ENCODE measurements at places on chromosomes 12 and 14. TPM values are rescaled to one million over a fixed set of nuclear protein-coding genes. Genes with fewer than 3 reads are reported as not detected.

DNA sequence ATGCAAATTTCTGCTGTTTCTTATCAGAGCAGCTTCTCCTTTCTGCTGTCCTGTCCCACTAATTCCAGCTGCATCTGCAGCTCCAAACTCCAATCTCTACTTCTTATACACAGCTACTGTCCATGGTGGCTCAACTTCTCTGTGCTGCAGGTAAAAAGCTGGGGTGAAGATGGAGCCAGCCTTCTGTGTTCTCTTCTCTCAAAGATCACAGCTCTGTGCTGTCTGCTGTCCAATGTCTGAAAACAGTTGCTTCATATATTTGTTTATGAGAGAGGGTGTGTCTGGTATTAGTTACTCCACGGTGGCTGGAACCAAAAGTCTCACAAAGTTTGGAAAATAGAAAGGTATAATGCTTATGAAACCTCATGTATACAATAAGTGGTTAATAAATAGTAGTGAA lies 445.8 kb upstream of the TBX3 start:
- no peaks in the 10 kb centered on the region for H3K36me3 ChIP-seq
- DNase-seq = no peak
- H3K27me3 ChIP-seq = no peaks in the 10 kb centered on the region

SOX5 gene
- 17.9 TPM for total RNA-seq

ADCY6 gene
- total RNA-seq = 10.6 TPM

- no peaks in the 10 kb centered on the region for H3K4me1 ChIP-seq
- no peak for DNase-seq
- no peaks in the 10 kb centered on the region for H3K36me3 ChIP-seq
- no peaks in the 10 kb centered on the region for H3K27me3 ChIP-seq
- H3K4me3 ChIP-seq = no peak overlapping the region
These were observed 15.5 kb upstream of the CYP46A1 start for GRCh38 chr14:99668307-99669295.

DNA sequence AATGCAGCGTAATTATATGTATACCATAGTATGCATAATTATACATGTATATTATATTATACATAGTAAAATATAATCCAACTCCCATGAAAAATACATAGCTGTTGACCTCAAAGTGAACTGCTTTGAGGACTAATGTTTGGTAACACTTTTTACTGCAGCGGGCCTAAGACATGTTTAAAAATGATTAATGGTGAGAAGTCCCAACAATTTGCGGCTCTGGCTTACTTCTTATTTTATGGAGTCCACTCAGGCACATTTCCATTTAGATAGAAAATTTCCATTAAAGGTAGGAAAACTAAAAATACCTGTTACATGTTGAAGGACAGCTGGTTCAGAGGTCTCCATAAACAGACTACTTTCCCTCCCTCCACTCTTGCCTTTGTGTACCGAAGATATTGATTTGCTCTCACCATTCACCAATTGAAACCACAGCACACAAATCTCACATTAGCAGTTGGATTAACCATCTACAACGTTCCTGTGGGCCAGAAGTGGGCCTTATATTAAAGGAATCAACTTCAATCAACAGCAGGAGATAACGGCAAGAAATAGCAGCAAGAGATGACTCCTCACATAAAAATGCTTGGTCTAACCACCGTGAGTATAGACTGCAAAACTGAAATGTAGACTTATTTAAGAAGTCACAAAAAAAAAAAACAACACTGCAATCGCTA lies 14.1 kb upstream of the NT5DC3 start:
- H3K27me3 ChIP-seq = no peaks in the 10 kb centered on the region
- no peaks in the 10 kb centered on the region for H3K36me3 ChIP-seq
- H3K27ac ChIP-seq = peak overlapping the region; percentile 93
- no peak for DNase-seq

DNA sequence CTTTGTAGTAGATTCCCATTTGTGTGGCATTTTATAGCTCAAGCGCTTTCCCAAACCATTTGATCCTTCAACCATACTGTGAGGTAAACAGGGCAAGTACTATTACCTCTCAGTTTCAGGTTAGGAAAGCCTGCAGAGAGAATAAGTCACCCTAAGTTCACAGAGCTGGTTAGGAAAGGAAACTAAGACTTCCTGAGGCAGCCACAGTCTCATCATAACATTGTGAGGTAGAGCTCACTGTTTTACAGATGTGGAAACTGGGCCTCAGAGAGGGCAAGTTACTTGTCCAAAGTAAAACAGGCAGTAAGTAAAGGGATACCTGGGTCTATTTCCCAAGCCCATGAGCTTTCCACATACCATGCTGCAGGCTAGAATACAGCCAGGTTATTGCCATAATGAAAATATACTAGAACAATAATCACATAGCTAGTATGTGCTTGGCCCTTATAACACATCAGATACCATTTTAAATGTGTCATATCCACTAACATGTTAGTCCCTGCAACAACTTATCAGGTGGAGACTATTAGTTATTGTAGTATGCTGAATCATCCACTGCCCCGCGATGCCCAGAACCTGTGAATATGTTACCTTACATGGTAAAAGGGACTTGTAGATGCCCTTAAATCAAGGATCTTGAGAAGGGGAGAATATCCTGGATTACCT lies 150.9 kb upstream of the GRIP1 start:
- no peak overlapping the region for H3K27ac ChIP-seq
- H3K4me1 ChIP-seq = no peaks in the 10 kb centered on the region

- H3K4me1 ChIP-seq = peaks cover 4% of the 10 kb centered on the region
- no peak for DNase-seq
- no peaks in the 10 kb centered on the region for H3K36me3 ChIP-seq
- H3K4me3 ChIP-seq = no peak overlapping the region
These were observed 223.0 kb downstream of the PTPRO start for GRCh38 chr12:15545334-15545733.

SOAT2 gene
- total RNA-seq = not detected

GRCh38 chr12:107368586-107368985 lies 275.2 kb upstream of the CRY1 start:
- no peaks in the 10 kb centered on the region for H3K27me3 ChIP-seq
- H3K4me1 ChIP-seq = no peaks in the 10 kb centered on the region
- H3K4me3 ChIP-seq = no peak overlapping the region
- DNase-seq = no peak

- no peak overlapping the region for H3K27ac ChIP-seq
- H3K4me1 ChIP-seq = no peaks in the 10 kb centered on the region
- DNase-seq = no peak
- H3K4me3 ChIP-seq = no peak overlapping the region
- H3K27me3 ChIP-seq = no peaks in the 10 kb centered on the region
These were observed 42.2 kb downstream of the PTPRO start for GRCh38 chr12:15364221-15365160.

- H3K36me3 ChIP-seq = no peaks in the 10 kb centered on the region
- no peak overlapping the region for H3K4me3 ChIP-seq
- no peak overlapping the region for H3K27ac ChIP-seq
- DNase-seq = no peak
These were observed 2.3 kb upstream of the C14orf39 start for GRCh38 chr14:60488175-60488574.

TMEM63C gene
- total RNA-seq = not detected

GRCh38 chr12:46677749-46678148 lies 148.0 kb downstream of the SLC38A4 start:
- no peak overlapping the region for H3K27ac ChIP-seq
- H3K36me3 ChIP-seq = no peaks in the 10 kb centered on the region
- no peaks in the 10 kb centered on the region for H3K4me1 ChIP-seq
- no peak overlapping the region for H3K4me3 ChIP-seq

GRCh38 chr14:81068176-81068782 lies 112.9 kb downstream of the TSHR start:
- no peaks in the 10 kb centered on the region for H3K4me1 ChIP-seq
- no peak overlapping the region for H3K27ac ChIP-seq
- H3K4me3 ChIP-seq = no peak overlapping the region
- no peaks in the 10 kb centered on the region for H3K36me3 ChIP-seq
- DNase-seq = no peak

- H3K36me3 ChIP-seq = no peaks in the 10 kb centered on the region
- no peaks in the 10 kb centered on the region for H3K4me1 ChIP-seq
- no peak for DNase-seq
- no peak overlapping the region for H3K4me3 ChIP-seq
These were observed 76.7 kb upstream of the SLCO1B1 start for GRCh38 chr12:21054334-21054733.

GRCh38 chr14:101985957-101986356 lies 21.6 kb downstream of the DYNC1H1 start:
- no peaks in the 10 kb centered on the region for H3K27me3 ChIP-seq
- no peaks in the 10 kb centered on the region for H3K4me1 ChIP-seq
- no peak overlapping the region for H3K27ac ChIP-seq

Data from uterus (tissue), 4 donors.